ENCODE measurements at places on chromosomes 7 and 10.

- no peak for DNase-seq
These were observed 24.0 kb downstream of the COL26A1 start for GRCh38 chr7:101386558-101387231.

GRCh38 chr7:121286742-121287734, 41.8 kb upstream of the WNT16 start:
- no peak for DNase-seq

GRCh38 chr7:22845221-22845834, 22.7 kb upstream of the TOMM7 start:
- DNase-seq = no peak

DNA sequence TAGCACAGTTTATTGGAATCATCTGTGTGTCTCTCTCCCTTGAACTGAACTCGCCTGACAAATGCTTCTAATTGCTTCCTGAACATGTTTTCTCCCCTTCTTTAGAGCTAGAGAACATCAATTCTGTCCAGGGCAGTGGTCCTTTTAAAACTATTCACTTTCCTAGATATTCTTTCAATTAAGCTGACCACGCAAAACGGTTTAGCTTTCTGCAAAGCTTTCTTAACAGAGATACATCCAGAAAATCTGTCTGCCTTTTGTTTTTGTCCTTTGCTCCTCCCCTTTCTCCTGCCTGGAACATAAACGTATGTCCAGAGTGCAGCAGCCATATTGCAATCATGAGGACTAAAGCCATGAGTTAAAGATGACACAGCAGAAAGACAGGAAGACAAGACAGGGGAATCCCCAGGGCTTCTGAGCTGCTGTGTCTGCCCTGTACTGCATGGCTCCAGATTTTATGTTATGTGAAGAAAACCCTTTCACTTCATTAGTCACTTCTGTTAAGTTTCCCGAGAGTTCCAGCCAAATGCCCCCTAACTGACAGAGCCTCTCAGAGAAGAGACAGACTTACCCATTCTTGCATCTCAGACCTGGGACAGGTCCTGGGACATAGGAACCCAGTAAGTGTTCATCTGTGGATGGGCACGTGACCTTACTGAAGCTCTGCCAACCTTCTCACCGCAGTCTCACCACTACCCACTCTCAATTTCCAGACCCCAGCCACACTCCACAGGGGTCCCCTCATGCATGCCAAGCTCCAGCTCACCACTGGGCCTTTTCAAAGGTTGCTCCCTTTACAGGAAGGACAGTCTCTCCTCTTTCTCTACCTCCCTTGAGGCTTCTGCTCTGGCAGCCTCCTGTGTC, 35.0 kb upstream of the CPXM2 start:
- DNase-seq = no peak

- no peak for DNase-seq
These were observed 37.9 kb upstream of the TMEM140 start for GRCh38 chr7:135109976-135110375.

DNA sequence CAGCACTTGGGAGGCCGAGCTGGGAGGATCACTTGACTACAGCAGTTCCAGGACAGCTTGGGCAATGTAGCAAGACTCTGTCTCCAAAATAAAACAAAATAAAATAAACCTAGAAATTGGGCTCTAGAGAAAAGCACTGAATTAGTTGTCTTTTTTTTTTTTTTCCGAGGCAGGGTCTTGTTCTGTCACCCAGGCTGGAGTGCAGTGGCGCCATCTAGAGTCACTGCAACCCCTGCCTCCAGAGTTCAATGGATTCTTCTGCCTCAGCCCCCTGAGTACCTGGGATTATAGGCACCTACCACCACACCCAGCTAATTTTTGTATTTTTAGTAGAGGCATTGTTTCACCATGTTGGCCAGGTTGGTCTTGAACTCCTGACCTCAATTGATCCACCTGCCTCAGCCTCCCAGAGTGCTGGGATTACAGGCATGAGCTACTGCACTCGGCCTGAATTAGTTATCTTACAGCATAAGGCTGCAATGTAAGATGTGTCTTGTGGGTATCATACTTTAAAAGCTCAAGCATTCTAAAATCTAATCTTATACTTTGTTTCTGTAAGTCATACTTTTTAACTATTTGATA, 12.8 kb downstream of the MEIG1 start:
- DNase-seq = peak; percentile 15

DNA sequence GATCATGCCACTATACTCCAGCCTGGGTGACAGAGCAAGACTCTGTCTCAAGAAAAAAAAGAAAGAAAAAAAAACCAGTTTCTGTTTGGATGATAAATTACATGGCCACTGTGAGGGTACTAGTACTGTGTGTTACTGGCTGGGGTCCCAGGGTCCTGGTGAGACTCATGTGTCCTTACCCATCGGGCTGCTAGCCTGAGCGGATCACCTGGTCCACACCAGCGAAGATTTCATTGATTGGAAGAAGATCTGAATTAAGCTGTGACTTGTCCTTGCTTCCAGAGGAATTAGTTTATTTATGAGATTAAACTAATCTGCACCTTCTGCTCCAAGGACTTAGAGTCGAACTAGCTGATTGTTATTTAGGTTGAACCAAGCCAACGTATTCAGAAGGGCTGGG, 40.0 kb upstream of the BAMBI start:
- no peak for DNase-seq

GRCh38 chr10:7484456-7485243, 73.8 kb upstream of the SFMBT2 start:
- DNase-seq = peak; percentile 20

- no peak for DNase-seq
These were observed 11.3 kb upstream of the GNA12 start for GRCh38 chr7:2855386-2855785.

- no peak for DNase-seq
These were observed 317.1 kb upstream of the SEMA3C start for GRCh38 chr7:81235997-81236396.

- no peak for DNase-seq
These were observed 255.1 kb upstream of the PPP2R2D start for GRCh38 chr10:131645756-131646155.

DNA sequence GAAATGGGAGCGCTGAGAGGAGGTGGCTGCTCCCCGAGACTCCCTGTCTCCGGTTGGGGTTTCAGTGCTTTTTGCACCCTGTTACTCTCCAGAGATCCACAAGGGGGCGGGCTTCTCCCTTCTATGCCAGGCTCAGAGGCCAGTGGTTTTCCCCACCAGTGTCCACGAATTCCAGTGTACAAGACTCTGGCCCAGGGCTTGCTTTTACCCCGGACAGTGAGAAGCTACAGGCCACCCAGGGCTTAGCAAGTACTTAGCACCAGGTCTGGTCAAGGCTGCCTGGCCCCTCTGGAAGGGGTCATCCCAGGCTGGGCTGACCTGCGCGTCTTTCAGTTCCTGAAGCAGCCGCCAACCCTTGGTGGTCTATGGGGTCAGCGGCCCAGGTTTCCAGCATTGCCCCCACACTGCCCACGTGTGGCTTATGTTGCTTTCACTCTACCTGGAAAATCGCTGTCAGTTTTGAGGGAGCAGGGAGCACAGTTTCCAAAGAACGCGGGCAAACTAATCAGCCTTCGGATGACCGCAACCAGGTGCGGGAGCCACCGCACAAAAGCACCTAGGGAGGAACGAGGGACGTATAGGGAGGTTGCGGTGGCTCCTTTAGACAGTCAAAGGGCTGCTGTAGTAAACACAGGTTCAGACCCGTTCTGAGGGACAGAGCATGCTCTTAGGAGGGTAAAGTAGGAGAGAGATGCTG, 6.8 kb downstream of the CYP26A1 start:
- peak; percentile 27 for DNase-seq

DNA sequence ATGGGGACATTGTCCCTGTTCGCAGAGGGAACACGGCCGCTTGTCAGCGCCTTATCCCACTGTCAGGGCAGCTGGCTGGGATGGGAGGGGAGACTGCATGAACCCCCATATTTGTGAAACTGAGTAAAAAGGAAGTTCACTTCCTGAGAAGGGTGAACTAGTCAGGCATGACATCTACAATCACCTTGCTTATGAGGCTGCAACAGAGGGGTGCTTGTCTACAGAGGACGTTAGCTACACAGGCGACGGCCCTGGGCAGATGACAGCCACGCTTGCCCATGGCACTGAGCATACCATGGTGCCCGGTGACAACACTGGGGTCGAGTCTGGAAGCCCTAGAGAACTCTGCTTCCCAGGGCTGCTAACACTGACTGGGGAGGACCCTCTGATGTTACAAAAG, 46.0 kb upstream of the KDM7A start:
- no peak for DNase-seq

DNA sequence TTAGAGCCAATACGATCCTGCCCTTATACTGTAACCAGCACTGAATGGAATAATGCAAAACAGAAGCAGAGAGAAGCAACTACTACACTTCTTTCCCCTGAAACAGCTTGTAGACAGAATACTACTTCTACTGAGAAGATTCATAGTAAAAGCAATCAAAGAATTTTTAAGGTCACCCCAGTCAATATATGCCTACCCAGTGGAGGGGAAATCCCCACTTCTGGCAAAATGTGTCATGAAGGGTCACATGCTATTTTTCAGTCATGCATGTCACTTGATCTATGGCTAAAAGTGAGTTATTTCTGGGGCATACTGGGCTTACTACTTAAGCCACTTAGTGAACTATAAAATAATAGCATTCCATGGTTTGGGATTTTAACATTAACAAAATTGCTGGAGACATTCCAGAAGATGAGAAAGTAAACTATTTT, 25.6 kb downstream of the IRF5 start:
- DNase-seq = no peak

DNA sequence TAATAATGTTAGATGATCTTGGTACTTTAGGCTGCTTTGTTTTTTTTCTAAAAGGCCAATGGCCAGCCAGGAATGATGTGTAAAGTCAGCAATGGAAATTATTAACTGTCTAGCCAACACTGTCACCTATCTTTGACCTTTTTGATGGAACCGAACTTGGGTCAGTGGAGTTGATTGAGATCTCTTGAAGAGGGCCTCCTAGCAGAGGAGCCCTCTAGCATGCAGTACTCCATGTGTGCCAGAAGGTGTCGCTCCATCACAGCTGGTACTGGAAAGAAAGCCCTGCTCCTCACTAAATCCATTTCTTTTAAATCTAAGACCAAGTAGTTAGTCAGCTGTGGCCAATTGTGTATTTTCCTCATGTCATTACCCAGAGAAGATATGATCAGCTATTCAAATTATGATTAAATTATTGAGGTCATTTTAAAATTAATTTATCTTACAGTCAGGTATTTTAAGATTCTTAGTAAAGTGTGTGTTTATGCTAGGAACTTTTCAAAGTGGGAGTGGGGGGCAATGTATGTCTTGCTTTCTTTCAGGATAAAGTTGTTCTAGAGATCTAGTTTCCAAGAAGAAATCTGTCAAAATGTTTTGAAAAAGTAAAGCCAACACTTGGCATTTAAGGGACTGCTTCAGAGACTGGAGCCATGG, 33.1 kb upstream of the CROT start:
- DNase-seq = peak; percentile 39

GRCh38 chr10:106957823-106958588, 206.5 kb downstream of the SORCS1 start:
- no peak for DNase-seq

DNA sequence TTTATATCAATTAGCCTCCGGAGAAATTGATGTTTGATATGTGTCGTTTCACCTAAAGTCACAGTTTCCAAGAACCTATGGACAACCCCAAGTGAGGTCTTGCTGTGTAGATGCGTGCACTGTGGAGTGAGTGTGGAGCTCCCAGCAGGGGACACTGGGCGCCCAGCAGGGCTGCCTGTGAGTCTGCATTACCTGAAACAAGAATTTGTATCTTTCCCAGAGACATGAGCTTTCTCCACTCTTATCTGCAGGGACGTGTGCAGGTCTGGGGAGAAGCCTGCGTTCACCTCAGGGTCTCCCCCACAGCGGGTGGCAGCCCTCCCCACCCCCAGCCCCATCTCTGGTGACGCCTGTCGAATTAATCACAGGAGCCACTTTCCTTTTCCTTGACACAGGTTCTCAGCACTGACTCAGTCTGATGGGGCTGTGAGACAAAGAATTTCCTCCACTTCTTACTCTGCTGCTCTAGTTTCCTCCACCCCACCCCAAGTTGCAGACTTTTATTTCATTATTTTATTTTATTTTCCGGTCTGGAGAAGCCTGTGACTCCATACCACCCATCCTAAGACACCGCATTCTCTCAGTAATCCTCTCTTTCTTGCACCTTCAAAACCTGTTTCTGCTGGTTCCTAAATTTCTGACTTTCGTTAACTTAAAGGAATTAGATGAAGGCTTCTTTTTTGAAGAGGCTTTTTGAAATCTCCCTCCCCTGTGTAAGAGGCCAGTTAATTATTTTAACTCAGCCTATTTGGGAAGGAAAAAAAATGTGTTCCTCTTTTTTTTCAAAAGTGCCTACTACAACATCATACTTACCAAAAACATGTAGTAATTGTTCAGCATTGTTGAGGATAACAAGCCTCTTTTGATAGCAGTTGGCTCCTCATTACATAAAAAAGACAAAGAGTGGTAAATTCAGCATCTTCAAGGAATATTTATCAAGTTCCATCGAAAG, 17.0 kb upstream of the INSIG1 start:
- no peak for DNase-seq

- DNase-seq = no peak
These were observed 121.8 kb downstream of the ARID5B start for GRCh38 chr10:62023329-62023728.

DNA sequence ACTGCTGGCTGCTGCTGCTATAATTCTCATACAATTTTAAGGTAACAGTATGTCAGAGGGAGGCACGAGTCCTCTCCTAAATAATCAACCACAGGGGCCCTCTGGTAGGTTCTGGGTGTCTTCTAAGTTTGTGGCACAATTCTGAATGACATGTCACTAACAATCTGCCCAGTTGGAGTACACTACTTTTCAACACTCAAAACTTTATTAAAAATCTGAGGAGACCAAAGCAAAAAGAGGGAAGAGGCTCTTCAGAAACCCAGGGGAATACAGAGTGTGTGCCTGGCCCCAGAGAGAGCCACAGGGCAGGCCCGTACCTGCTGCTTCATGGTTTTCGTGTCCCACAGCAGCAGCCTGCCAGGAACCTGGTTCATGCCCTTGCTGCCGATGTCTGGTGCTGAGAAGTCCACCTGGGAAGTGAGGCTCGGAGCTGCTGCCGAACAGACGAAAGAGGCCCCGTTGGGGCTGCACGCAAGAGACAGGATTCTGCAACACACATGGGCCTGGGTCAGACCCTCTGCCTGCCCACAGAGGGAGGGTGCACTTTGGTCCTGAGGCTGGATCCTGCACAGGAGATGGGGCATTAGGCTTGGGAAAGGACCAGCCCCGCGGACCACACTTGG, 18.3 kb downstream of the WDR91 start:
- DNase-seq = no peak

DNA sequence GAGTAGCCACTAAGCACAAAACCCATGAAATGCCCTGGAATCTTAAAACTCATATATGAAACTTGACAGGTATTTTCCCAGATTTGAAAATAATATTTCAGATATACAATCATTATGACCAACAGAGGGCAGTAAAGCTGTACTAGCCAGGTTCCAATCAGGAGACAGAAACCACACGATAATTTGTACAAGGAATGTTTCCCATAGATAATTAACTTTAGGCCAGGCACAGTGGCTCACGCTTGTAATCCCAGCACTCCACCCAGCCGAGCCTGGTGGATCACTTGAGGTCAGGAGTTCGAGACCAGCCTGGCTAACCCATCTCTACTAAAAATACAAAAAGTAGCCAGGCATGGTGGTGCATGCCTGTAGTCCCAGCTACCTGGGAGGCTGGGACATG, 31.0 kb upstream of the NUB1 start:
- no peak for DNase-seq

Measured in activated T-helper 1 cell treated with anti-CD3 and anti-CD28 coated beads, Interleukin-2, amount 50 U/mL, for 16 hours (primary cell).